ENCODE measurements at places on chromosomes 4 and X. TPM values are rescaled to one million over a fixed set of nuclear protein-coding genes. Genes with fewer than 3 reads are reported as not detected.

- no peak for DNase-seq
These were observed 19.2 kb downstream of the RASGEF1B start for GRCh38 chr4:81452452-81453006.

GRCh38 chr4:3470244-3471097 lies 7.4 kb downstream of the DOK7 start:
- DNase-seq = no peak

DNA sequence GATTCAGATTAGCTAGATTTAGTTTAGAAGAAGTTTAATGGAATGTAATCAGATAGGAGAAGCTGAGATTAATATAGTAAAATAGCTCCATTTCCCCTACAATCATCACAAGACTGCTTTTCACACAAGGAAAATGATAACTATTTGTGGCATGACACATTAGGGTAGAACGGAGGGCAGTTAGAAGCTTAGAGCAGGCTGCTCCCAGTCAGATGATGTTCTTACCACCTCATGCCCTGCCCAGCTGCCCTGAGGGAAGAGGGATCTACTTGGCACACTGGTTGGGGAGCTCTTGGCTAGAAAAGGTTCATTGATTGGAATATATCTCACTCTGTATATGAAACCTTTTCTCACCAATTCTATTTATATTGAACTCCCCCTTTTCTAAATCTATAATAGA lies 180.7 kb upstream of the IL15 start:
- DNase-seq = no peak

DNA sequence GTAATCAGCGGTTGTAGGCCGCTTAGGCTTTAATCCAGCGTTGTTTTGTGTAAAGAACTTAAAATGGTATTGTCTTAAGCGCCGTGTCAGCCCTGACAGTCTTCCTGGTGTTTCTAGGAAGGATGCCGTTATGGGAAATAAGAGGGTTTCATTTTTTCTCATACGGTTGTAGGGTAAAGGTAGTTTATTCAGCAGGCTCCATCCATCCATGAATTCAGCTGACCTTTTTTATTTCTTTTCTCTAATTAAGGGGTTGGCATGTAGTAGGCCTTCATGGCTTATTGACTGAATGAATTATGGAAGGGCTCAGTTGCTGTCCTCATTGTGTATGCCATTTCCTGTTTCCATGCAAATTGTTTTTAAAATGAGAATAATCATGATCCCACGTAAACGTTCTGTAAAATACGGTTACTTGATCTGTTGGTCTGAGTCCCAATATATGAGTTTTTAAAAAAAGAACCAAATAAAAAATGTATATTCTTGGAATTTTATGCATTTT lies 693 bp downstream of the OCIAD1 start:
- DNase-seq = peak; percentile 32

GRCh38 chrX:13687203-13687602 lies 1.7 kb upstream of the RAB9A start:
- DNase-seq = no peak

DNA sequence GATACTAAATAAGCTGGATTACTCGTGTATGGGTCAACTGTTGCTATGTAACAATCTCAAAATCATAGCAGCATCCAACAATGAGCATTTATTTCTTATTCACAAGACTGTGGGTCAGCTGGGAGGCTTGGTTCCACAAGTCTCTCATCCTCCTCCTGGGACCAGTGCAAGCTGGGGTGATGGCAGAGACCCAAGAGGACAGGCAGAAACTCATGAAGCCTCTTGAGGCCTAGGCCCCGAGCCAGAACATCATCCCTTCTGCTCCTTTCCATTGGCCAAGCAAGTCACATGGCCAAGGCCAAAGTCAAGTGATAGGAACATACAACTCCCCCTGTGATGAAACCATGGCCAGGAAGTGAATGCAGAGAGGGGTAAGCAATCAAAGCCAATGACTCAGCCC lies 422.1 kb downstream of the BCOR start:
- DNase-seq = no peak

- no peak for DNase-seq
These were observed 23.8 kb downstream of the ARFIP1 start for GRCh38 chr4:152803541-152803940.

- DNase-seq = no peak
These were observed 209.4 kb upstream of the UGT8 start for GRCh38 chr4:114389070-114389685.

The SNX12 gene
- 29.6 TPM for total RNA-seq

DNA sequence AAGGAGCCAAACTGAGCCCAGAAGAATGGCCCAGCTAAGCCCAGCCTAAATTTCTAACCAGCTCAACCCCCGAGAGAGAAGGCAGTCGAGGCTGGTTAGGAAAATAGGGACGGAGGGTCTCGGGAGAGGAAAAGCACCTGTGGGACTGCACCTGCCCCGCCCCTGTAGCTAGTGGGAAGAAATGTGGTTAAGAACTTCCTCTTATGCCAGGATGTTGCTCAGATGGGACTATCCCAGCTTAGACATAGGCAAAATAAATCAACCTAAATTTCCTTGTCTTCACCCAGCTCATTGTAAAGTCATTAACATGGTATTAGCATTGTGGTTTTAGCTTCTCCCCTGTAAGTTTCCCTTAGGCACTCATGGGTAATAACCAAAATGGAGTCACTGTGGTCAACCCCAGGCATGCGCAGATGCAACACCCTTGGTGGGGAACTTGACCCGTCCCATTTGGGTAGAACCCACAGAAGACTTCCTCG lies 86.8 kb downstream of the ZNF718 start:
- DNase-seq = no peak

- no peak for DNase-seq
These were observed 7.5 kb downstream of the RASL11B start for GRCh38 chr4:52869656-52870055.

The VCX3A gene
- total RNA-seq = not detected
